AG09309 (cell line): ENCODE measurements at places on chromosomes 6 and 20.

DNA sequence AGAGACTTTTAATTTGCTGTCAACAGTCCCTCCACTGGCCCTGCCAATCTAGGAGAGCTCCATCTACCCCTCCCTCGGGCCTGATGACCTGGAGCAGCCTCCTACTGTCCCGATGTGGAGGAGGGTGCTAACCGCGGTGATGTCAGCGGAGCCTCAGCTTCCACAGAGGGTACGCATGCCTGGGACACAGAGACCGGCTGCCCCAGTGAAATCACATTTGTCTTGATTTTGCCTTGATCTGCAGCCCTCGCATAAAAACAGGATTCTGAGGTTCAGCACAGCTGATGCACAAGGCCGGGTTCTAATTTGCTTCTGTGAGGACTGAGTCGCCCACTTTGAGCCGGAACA, 77.6 kb downstream of the STK35 start:
- DNase-seq, result no peak

GRCh38 chr20:46893877-46894578, 615 bp upstream of the EYA2 start:
- no peak for DNase-seq

DNA sequence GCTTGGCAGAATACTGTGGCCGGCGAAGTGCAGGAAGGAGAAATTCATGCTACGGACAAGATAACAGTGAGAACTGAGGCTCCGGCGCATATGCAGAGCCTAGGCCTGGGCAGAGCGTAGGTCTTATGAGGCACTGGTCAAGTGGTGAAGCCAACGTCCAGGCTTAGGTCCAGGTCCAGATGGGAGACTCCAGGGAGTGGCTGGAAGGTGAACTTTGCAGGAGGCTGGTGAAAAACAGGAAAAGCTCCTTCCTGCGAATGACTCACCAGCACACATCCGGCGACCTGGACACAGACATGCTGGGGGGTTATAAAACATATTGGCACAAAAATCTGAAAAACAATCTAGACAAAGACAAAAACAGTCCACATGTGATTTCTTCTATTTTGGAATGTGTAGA, 15.4 kb downstream of the C6orf141 start:
- DNase-seq, result no peak

DNA sequence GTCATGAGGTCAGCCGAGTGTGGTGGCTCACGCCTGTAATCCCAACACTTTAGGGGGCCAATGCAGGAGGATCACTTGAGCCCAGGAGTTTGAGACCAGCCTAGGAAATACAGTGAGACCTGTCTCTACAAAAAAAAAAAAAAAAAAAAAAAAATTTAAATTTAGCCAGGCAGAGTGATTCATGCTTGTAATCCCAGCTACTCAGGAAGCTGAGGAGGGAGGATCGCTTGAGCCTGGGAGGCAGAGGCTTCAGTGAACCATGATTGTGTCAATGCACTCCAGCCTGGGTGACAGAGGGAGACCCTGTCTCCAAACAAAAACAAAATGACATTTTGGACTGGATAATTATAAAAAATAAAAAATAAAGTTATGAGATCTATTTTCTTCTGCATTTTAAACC, 56.2 kb downstream of the ADGRF1 start:
- DNase-seq, result no peak

GRCh38 chr6:90098001-90098531, 198.6 kb downstream of the BACH2 start:
- peak; percentile 92 for DNase-seq

GRCh38 chr20:48026981-48027592, 241.8 kb upstream of the SULF2 start:
- no peak for DNase-seq

DNA sequence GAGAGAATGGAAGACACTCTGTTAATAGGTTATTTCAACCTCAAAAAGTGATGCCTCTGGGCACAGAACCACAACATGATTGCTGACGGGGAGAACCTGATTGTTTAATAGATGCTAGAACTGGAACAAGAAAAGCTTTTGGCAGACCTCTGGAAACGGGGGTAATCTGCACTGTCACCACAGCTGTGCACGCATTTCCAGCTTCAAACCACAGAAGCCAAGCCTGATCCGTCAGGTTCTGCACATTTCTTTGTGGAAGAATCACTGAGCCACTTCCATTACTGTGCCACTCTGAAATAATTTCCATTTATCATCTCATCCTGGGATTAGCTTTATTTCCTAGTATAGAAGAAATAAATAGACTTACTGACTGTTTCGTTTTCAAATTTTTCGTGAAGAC, 309.3 kb downstream of the FARS2 start:
- DNase-seq, result no peak

GRCh38 chr6:93088621-93089501, 330.5 kb downstream of the EPHA7 start:
- no peak for DNase-seq

DNA sequence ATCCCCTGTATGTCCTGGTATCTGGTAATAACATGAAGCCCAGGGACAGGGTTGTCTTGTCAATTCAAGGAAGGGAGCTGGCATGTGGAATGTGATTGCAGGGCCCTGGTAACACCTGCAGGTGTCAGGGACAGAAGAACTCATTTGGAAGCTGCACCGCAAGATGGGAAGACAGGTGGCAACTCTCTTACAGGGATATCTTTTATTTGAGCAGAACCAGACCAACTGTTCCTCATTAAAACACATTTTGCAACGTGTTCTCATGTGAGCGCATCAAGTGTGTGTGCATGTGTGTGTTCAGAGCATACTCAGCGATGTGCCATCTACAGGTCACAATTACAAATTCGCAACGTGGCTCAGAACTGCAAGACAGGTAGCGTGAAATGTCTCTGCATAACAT, 370.9 kb upstream of the SOX4 start:
- no peak for DNase-seq

GRCh38 chr6:131948692-131949619, 2.2 kb downstream of the CCN2 start:
- DNase-seq, result peak; percentile 63

- peak; percentile 67 for DNase-seq
Measured at GRCh38 chr6:36029464-36029863, 1.9 kb downstream of the MAPK14 start.

DNA sequence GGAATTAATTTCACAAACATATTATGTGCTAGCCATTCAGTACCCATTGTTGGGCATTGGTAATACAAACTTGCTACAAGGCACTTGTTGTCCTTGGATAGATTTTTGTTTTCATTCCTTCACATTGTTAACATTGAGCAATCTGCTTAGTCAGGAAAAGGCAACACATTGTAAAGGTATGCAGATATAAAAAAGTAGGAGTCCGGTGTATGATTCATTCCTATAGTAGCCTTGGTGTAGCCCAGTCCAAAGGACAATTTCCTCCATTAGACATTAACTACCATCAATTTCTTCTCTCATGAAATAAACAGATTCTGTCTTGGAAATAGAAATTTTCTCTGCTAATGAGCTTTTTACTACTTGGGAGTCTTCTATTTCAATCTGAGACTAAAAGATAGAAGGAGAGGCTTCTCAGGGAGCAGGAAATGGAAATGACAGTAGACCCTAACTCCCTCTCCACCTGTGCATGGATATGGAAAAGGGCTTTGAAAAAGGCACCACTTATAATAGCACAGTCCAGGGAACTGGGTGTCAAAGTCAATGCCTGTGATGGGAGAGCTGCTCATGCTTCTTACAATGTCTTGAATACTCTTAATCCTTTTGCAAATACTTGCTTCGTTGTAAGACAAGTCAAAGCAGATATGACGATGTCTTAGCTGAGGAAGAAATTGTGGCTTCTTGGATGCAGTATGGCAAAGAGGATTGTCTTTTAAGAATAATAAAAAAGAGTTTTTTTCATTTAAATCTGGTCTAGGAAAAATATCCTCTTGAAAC, 369.4 kb upstream of the CITED2 start:
- peak; percentile 88 for DNase-seq

- no peak for DNase-seq
Measured at GRCh38 chr20:15302075-15302474, 964.7 kb upstream of the FLRT3 start.

DNA sequence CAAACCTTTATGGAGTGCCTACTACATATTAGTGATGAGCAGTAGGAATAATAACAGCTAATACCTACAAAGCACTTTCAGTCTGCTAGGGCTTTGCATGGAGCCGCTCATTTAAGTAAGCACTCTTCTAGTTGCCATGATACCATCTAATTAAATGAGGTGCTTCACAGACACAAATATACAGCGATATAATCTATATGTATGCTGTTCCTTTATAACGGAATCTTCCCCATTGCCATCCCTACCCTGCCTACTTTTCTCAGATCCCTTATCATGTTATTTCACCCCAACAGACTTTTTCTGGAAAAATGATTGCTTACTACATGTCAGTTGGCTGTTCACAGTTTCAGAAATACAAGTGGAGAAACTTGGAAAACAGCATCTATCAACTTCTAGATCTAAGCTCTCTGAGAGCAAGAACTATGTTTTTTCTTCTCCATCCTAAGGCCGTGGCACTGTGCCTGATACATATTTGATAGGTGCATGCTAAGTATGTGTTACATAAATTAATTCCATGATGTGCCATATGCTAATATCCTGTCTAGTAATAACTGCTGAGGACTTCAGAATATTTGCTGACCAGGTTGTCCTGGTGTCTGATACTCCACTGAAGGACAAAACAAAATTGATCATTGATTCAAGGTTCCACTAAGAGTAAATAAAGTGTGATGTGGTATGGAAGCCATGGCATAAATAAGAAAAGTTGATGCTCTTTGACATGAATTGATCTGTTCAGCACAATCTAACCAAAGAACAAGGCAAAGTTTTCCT, 124.6 kb downstream of the GMPR start:
- DNase-seq, result no peak

GRCh38 chr6:81023709-81024108, 728.8 kb downstream of the TENT5A start:
- DNase-seq, result no peak

DNA sequence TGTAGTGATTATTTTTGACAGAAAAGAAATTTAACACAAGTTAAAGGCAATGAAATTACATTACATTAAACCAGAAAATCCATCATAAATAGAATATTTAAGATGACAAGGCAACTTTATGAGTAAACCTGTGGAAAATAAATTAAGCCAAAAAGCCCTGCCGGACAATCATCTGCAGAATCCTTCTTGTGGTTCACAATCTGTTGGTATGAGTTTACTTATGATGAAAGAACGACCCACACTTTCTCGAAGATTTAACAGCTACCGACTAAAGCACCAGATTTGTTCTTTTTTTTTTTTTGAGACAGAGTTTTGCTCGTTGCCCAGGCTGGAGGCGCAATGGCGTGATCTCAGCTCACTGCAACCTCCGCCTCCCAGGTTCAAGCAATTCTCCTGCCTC, 21.4 kb downstream of the HDAC2 start:
- no peak for DNase-seq

GRCh38 chr6:169804427-169804826, 53.0 kb downstream of the ERMARD start:
- DNase-seq, result no peak

GRCh38 chr6:32982084-32982701, 13.8 kb downstream of the BRD2 start:
- DNase-seq, result no peak

DNA sequence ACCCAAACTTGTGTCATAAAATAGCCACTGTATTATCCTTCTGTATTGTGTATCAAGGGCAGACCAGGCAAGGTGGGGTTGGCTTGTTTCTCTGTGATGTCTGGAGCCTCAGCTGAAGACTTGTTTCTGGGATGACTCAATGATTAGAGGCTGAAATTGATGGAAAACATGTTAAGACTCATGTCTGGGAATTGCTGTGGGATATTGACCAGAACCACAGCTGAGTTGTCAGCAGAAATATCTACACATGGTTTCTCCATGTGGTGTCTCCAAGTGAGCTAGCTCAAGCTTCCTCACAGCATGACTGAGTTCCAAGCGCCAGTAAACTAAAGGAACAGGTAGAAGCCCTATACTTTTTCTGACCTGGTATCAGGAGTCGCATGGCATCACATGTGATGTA, 128.5 kb upstream of the SYNDIG1 start:
- DNase-seq, result no peak

DNA sequence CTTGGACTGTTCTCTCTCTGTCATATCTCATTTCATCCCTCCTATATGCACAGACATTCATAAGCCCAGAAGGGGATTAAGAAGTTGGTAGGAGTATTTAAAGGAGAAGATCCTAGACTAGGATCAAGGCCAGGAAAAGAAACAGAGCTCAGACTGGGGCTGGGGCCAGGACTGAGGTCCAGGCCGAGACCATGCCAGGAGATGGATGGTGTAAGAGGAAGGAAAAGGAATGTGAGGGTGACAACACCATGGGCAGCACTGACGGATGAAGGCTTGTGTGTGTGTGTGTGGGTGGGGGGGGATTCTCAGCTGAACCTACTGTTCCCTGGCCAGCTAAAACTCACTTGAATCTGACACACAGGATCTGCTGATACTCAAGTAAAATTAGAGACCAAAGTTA, 182.1 kb downstream of the KIF6 start:
- DNase-seq, result no peak

DNA sequence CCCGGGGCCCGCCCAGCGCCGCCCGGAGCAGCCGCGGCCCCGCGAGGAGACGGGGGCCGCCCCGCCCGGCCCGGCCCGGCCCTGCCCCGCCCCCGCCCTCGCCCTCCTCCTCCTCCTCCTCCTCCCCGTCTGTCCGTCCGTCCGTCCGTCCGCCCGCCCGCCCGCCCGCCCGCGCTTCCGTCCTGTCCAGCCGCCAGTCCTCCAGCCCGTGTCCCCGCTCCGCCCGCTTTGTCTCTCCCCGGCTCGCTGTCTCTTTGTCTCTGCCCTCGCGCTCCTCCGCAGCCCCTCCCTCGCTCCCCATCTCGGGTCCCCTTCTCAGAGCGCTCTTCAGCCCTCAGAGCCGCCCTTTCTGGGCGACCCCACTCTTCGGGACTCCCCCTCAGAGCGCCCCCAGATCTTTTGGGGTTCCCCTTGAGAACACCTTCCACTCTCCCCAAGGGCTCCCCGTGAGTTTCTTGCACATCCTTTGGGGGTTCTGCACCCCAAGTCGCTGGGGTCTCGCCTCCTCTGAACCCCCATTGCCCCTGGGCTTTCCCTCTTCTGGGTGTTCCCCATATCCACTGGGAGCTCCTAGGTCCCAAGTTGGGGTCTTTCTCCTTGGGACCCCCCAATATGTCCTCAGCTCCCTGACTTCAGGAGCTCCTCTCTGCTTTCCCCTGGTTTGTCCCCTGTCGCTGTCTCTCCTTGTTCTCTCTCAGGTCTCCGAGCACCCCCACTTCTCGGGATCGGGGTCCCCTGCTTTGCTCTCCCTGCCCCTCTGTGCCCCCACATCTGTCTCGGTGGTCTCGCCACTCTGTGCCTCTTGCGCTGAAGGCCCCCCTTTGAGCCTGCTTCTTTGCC, 79.5 kb upstream of the MYL9 start:
- no peak for DNase-seq

- no peak for DNase-seq
Measured at GRCh38 chr20:51497542-51498467, 44.7 kb downstream of the NFATC2 start.
